ENCODE measurements at places on chromosomes 1 and 21.

DNA sequence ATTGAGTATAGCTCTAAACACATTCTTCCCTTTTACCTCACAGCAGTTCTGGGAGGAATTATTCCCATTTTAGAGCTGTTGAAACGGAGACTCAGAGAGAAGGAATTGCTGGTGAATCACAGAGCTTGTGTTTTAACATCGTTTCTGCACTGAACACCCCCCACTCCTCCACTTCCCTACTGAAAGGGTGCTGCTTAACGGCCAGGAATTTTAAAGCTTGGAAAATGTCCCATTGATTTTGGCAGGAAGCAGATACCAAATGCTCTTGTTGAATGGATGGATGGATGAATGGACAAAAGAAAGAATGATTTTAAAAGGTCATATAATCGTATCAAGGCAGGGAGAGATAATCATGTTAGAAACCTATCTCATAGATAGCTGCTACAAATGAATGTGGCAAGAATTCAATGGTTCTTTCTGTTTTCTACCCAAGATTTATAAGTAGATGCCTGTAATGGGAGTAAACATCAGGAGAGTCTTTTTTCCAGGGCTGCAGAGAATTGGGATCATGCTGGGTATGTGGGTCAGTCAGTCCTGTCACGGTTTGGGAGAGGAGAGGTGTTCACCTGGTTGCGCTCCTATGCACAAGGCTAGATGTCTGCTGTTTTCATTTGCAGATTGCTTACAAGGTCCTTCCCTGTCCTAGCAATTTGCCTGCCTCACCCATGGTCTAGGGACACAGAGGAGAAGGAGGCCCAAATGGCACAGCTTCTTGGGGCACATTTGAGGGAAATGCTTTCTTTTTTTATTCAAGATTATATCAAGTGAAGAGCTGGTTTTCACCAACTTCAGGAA lies 19.0 kb downstream of the FAM163A start:
- DNase-seq: no peak

- no peak for DNase-seq
These were observed 27.2 kb upstream of the KIF21B start for GRCh38 chr1:201050515-201051277.

GRCh38 chr1:30522031-30523004 lies 201.1 kb downstream of the MATN1 start:
- DNase-seq: no peak

- DNase-seq: no peak
These were observed 47.4 kb upstream of the USP25 start for GRCh38 chr21:15682186-15682895.

- DNase-seq: no peak
These were observed 146.3 kb upstream of the DNAH14 start for GRCh38 chr1:224783006-224783651.

GRCh38 chr1:18302788-18303413 lies 177.8 kb upstream of the KLHDC7A start:
- no peak for DNase-seq

DNA sequence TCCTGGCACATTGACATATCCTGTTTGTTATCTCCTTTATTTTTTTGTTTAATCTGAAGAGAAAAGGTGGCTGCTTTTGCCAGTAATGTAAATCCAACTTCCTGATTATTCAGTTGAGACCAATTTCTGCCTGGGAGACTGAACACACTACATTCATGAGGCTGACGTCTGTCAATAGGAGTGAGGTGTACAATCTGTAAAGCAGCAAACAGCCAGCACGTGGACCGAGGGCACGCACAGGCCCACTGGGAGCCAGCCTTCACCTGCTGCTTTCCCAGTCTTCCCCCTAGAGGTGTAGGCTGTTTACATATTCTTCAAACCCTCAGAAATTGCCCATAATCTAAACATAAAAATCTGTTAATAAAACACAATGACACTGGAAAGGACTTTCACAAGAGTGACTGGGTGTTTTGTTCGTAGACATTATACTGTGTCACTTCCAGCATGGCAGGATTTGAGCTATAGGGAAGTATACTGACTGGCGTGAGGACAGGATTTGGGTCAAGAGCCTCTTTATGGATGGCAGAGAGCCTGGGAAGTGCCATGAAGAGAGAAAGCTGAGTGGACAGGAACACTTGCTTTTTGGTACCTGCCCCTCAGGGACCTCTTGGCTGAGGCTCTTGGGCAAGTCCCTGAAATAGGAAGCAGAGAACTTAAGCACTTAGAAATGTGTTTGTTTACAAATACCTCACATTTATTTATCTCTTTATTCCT lies 552.9 kb upstream of the CAMK1G start:
- no peak for DNase-seq

DNA sequence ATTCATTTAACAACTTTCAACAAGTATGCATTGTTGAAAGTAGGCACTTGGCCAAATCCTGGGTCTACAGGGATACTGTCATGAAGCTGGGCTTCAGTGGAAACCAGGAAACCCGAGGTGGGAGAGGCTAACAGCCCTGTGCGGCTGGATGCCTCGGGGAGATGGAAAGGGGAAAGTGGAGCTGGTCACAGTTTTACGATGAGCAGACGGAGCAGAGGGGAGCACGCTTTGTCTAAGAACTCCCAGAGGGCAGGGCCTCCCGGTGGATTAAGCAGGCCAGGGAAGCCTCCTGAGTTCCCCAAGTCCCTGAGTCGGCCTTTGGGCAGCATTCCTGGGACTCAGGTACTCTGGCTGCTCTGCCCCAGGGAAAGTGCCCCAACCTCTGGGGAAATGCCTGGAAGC lies 23.8 kb downstream of the STUM start:
- no peak for DNase-seq

DNA sequence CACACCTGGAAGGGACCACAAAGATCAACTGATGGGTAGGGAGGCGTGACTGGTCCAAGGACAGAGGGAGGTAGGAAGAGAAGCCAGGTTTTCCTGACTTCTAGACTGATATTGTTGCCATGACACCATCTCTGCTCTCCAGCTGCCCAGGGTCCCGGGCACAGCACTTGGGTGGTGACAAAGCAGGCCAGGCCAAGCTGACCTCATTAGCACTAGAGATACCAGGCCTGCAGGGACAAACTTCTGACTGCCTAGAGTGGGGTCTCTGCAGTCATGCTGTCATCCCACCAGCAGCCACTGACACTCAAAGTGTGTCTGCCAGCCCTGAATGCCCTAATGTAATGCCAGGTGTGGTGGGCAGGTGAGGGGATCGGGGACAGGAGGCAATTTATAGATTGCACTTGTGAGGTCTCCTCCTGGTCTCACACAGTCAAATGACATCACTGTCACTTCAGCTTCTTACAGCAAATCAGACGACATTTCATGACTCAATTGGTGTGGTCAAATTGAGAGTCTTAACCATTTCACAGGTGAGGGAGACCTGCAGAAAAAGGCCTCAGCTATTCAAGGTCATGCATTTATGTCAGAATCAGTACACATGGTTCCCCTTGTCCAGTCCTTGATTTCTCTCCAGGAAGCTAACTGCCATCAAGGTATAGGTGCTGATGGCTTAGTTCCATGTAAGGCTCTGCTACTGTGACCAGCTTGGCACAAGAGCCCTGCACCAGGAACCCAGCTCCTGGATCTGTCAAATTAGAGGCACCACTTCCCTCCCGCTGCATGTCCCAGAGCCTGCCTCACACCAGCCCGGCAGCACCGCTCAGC lies 2.7 kb downstream of the SLC9A1 start:
- no peak for DNase-seq

GRCh38 chr1:42259059-42259738 lies 75.8 kb downstream of the FOXJ3 start:
- no peak for DNase-seq

DNA sequence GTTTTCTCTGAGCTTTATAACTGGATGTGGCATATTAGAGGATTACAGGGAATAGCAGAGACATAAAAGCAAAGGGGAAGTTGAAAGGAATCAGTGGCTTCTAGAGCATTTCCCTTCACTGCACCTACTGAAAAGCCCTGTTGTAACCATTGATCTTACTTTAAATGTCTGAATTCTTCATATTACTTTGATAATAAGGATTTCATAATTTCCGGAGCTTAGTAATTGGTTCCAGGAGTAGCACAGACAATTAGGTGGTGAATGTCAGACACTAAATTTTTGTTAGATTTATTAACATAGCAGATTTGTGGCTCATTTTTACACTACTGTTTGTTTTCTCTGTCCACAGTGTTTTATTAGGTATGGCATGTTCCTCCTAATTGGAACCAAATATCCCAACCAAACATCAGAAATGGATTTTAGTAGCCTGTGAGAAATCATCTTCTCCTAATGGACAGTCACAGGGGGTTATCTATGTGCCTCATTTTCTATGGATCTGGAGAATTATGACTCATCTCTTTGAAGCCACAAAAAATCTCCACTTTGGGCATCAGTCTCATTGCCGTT lies 100.5 kb downstream of the GIPC2 start:
- DNase-seq: no peak

DNA sequence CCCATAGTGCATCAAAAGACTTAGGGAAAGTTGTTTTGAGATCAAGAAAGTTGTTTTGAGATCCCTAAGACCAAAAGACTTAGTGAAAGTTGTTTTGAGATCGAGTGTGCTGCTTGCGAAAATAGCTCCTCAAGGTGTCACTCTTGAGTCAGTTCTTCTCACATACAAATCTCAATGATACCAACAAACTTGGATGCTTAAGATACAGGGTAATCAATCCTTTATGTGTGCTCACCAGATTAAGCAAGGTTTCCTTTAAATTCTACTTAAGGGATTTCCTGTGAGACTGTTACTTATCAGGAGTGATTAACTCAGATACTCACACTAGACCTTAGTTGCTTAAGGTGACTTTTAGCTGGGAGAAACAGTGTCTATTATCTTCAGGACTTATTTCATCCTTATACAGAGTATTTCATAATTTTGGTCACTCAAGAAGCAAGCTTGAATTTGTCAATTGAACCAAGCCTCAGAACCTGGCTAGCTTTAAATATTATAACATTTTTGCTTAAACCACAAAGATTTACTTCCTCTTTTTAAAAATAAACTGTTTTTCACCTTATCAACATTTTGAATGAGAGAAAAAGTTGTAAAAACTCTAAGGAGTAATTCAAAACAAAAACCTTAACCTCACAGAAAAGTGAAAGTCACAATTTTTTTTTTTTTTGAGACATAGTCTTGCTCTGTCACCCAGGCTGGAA lies 8.0 kb upstream of the RLF start:
- no peak for DNase-seq

DNA sequence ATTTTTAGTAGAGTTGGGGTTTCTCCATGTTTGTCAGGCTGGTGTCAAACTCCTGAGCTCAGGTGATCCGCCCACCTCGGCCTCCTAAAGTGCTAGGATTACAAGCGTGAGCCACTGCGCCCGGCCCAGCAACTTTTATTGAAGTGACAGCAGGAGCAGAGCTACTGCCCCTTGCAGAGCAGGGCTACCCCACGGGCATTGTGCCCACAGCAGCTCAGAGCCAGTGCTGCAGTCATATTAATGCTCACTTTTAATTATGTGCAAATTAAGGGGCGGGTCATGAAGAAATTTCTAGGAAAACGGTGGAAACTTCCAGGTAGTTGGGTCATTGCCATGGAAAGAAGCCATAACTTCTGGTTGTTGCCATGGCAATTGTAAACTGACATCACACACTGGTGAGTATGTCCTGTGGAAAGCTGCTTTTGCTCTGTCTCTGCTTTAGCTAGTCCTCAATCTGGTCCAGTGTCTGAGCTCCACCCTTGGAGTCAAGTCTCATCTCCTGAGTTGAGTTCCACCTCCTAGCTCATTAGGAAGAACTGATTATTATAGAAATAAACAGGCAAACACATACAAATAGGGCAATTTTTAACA lies 127.3 kb upstream of the ADGRL4 start:
- no peak for DNase-seq

DNA sequence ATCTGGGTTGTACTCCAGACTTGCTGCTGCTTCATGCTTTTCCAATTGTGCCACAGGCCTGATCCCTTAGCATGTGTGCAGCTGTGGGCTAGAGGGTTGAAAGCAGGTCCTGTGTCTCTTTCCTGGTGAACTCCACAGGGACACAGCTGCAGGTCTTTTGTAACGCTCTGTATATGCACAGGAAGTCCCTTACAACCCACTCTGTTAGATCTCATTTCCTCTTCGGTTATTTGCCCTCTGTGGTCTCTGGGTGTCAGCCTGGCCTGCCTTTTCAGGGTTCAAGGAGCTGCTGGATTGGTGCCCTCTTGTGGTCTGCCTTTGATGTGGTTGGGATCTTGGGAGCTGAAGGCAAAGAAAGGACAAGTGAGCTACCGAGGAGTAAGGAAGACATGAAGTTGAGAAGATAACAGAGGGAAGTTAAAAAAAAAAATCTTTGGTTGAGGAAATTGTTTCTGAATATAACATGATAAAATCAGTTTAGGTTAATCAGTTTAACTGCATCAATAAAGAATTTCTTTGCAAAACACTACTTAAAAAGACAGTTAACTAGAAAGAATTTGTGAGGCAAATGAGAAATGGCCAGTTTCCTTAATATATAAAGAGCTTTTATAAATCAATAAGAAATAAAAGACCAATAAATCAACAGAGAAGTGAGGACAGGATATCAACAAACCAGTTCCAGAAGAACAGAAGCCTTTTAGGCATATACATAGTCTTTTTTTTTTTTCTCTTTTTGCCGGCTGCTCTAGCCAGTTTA lies 44.1 kb downstream of the UCK2 start:
- no peak for DNase-seq

GRCh38 chr1:116002781-116003420 lies 26.6 kb downstream of the SLC22A15 start:
- DNase-seq: no peak

DNA sequence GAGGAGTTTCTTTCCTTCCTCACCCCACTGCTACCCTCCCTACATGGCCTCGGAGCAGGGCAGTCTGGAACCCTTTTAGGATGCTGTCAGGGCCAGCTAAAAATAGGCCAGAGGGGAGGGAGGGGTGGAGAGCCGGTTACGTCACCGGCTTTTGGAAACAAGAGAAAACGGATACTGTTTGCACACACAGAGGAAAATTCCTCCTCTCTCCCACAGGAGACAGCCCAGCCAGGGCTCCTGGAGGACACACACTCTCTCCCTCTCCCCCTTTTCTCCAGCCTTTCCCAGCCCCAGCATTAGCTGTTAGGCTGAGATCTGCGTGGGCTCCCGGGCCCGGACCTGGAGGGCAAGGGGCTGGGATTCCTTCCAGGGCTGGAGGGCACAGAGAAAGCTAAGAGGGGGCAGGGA lies 20.0 kb upstream of the ALDH4A1 start:
- DNase-seq: no peak

- DNase-seq: no peak
These were observed 26.4 kb downstream of the KRTAP10-1 start for GRCh38 chr21:44513389-44514217.

DNA sequence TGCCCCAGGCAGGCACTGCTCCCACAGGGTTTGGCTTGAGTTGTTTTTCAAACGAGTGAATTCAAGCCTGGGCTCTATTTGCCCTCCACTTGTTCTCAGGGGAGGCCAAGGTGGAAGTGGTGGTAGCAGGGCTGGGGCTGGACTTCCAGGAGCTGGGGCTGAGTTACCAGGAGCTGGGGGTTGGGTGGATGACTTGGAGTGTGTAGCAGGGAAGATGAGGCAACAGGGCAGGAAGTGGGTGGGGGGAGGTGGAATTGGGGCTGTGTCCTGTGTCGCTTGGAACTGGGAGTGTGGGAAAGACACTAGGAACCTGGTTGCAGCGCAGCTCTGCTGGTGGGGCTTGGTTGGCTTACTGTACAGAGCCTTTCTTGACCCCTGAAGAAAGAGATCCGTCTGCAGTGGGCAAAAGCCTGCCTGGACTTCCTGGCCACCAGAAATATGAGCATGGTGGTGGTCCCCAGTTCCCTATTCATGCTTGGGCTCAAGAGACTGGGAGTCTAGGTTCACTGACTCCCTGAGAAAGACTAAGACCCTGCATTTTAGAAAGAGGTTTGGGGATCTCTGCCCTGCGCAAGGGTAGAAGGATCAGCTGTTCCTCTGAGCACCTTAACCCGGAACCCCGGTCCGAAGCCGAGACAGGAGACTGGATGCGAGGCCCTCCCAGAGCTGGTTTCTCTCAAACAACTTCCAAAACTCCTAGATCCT lies 3.1 kb downstream of the TFAP2E start:
- DNase-seq: no peak

Measured in stimulated activated CD8-positive, alpha-beta memory T cell treated with anti-CD3 and anti-CD28 coated beads, Interleukin-15, amount 100 ng/mL, for 24 hours (primary cell).